ENCODE measurements at places on chromosomes 12 and 14. TPM values are rescaled to one million over a fixed set of nuclear protein-coding genes. Genes with fewer than 3 reads are reported as not detected.

GRCh38 chr14:60632777-60633176 is 16.5 kb downstream of the SIX1 start:
- H3K4me3 ChIP-seq, result no peak overlapping the region
- DNase-seq, result no peak
- H3K4me1 ChIP-seq, result no peaks in the 10 kb centered on the region
- no peaks in the 10 kb centered on the region for H3K36me3 ChIP-seq
- H3K27ac ChIP-seq, result no peak overlapping the region

SOX5 gene
- total RNA-seq, result 1.1 TPM

DNA sequence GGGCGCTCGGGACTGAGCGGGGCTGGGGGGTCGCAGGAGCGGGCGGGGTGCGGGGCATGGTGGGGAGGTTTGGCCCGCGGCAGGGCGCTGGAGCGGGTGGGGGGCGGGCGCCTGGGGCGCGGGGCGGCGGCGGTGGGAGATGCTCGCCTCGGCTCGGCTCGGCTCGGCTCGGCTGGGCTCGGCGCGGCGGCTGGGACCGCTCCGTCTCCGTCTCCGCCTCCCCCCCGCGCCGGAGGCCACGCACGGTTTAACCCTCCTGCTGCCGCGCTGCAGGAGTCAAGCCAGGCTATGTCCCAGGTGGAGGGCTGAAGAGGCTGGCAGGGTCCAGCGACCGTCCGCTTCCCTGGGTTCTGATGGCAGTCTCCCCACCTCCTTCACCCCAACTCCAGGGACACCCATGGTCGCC is at the start of gene PIANP:
Gene PIANP, minus strand, starts transcription at position 170 of the 406 bp plus-strand sequence. CDS start 2,754 bp downstream, outside the sequence.
- no peak within 1 kb of the TSS for H3K27ac ChIP-seq
- H3K4me1 ChIP-seq, result peaks cover 7% of the 10 kb centered on the region
- H3K36me3 ChIP-seq, result no peaks in the 10 kb centered on the region
- H3K27me3 ChIP-seq, result peaks cover 23% of the 10 kb centered on the region
- peak; percentile 60 for DNase-seq
- peak within 1 kb of the TSS; percentile 57 for H3K4me3 ChIP-seq

SERPINA9 gene
- total RNA-seq, result not detected

DNA sequence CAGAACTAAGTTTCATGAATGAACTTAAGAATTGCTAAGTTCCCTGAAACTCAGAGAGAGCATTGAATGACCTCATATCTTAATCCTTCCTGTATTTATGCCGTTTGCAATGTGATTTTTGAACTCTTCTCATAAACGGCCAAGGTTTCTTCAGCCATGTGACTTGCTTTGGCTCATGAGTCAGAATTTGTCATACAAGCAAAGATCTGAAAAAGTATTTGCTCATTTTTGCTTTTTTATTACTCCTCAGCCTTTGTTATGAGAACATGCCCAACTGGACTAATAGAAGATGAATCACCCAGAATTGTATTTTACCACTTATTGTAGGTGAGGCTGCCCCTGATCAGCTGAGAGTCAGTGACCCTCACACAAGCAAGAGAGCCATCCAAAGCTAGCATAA is 693.8 kb downstream of the BCL11B start:
- DNase-seq, result no peak
- no peak overlapping the region for H3K4me3 ChIP-seq

- no peaks in the 10 kb centered on the region for H3K4me1 ChIP-seq
- no peak overlapping the region for H3K27ac ChIP-seq
- H3K27me3 ChIP-seq, result peaks cover 2% of the 10 kb centered on the region
- no peak overlapping the region for H3K4me3 ChIP-seq
- no peaks in the 10 kb centered on the region for H3K36me3 ChIP-seq
- DNase-seq, result no peak
Observed at GRCh38 chr12:47419497-47419896, 286.3 kb downstream of the RPAP3 start.

All from T-cell (primary cell).